H9 (cell line): ENCODE measurements at places on chromosomes 11 and 22.

GRCh38 chr11:65864706-65865471 lies 4.7 kb downstream of the MUS81 start:
- no peaks in the 10 kb centered on the region; the same call in 1 of the 2 replicates for H3K27me3 ChIP-seq
- H3K36me3 ChIP-seq = peaks cover 24% of the 10 kb centered on the region; the same call in 2 of the 3 replicates
- no peak for DNase-seq
- no peak overlapping the region for H3K27ac ChIP-seq
- H3K4me3 ChIP-seq = no peak overlapping the region; the same call in 2 of the 3 replicates

DNA sequence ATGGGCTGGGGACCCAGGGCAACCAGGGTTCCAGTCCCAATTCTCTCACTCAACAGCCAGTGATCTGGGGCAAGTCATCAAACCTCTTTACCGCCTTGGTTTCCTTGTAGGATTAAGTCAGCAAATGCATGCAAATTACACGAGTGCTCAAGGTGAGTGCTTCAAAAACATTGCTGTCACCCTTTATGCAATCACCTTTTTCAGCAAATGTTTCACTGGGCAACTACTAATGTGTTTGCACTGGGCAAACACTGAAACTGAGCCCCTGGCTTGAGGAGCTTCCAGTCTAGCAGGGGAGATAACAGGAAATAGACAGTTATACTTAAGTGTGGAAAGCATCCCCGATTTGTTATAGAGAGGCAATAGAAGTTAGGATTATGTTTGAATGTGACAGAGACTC lies 37.7 kb upstream of the DMC1 start:
- DNase-seq = no peak
- no peaks in the 10 kb centered on the region for H3K4me1 ChIP-seq
- peaks cover 4% of the 10 kb centered on the region; the same call in 1 of the 2 replicates for H3K36me3 ChIP-seq
- no peak overlapping the region for H3K4me3 ChIP-seq
- H3K27me3 ChIP-seq = no peaks in the 10 kb centered on the region
- no peak overlapping the region for H3K27ac ChIP-seq

GRCh38 chr11:75563978-75564552 lies 2.0 kb downstream of the SERPINH1 start:
- H3K27me3 ChIP-seq = no peaks in the 10 kb centered on the region
- H3K4me3 ChIP-seq = peak overlapping the region; percentile 96
- H3K4me1 ChIP-seq = peaks cover 14% of the 10 kb centered on the region
- peaks cover 38% of the 10 kb centered on the region for H3K36me3 ChIP-seq
- H3K27ac ChIP-seq = peak overlapping the region; percentile 72
- DNase-seq = peak; percentile 94

DNA sequence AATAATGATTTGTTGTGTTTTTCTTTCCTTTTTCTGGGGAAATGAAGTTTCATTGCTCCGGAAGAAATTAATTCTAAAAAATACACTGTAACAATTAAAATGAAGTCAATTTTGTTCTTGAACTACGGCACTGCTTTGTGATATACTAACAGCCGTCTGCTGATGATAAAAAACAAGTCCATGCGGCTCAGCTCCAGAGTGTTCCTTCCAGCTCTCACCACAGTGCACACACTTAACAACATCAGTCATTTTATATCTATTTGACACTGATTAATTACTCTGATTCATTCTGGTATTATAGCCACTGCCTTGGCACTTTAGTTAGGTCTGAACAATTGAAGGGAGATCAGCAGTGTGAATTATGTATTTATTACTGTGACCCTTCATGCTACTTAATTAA lies 97.4 kb upstream of the SLC6A5 start:
- H3K36me3 ChIP-seq = peaks cover 1% of the 10 kb centered on the region; the same call in 1 of the 3 replicates
- H3K27me3 ChIP-seq = no peaks in the 10 kb centered on the region
- H3K4me1 ChIP-seq = no peaks in the 10 kb centered on the region; the same call in 1 of the 2 replicates
- no peak for DNase-seq
- H3K27ac ChIP-seq = no peak overlapping the region

GRCh38 chr11:99424313-99425084 lies 403.8 kb downstream of the CNTN5 start:
- H3K4me1 ChIP-seq = peaks cover 6% of the 10 kb centered on the region; the same call in 1 of the 2 replicates
- H3K36me3 ChIP-seq = no peaks in the 10 kb centered on the region
- peak; percentile 42 for DNase-seq
- H3K27me3 ChIP-seq = peaks cover 9% of the 10 kb centered on the region; the same call in 1 of the 2 replicates

- no peak for DNase-seq
- H3K27me3 ChIP-seq = no peaks in the 10 kb centered on the region
- no peak overlapping the region for H3K4me3 ChIP-seq
- H3K36me3 ChIP-seq = no peaks in the 10 kb centered on the region
- H3K27ac ChIP-seq = no peak overlapping the region
Measured at GRCh38 chr11:13040969-13041561, 31.9 kb downstream of the RASSF10 start.

- no peaks in the 10 kb centered on the region for H3K27me3 ChIP-seq
- H3K4me1 ChIP-seq = no peaks in the 10 kb centered on the region
- H3K36me3 ChIP-seq = no peaks in the 10 kb centered on the region
- no peak overlapping the region for H3K27ac ChIP-seq
- no peak overlapping the region for H3K4me3 ChIP-seq
Measured at GRCh38 chr11:2164861-2165555, 4.0 kb upstream of the INS start.

DNA sequence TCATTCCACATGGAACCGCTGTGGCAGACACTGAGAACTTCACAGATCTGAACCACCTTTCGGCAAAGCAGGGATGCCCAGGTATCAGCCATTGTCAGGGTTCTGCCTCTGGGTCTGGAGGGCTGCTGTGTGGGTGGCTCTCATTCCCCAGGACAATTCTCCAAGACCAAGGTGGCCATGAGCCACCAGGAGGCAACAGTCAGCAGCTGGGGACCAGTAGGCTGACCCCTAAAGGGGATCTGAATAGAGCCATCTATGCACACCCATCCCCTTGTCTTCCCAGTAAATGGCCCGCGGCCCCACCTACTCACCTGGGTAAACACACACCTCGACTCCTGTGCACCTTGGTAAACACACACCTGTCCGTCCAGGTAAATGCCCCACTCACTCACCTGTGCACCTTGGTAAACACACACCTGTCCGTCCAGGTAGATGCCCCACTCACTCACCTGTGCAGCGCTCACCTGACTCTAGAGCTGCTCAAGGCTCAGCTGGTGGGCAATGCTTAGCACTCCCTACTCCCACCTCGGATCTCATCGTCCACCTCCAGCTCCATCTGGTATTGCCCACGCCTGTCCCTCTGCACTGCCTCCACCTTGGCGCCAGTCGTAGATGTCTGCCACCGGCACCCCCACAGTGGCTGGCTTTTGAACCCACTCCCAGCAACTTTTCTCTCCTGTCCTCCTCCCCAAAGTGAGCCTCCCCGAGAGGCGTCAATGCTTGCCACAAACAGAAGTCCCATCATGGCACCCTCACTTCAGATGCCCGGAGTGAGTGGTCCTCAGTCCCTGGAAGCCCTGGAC lies 10.2 kb downstream of the SLC25A1 start:
- peaks cover 4% of the 10 kb centered on the region; the same call in 1 of the 2 replicates for H3K27me3 ChIP-seq
- H3K27ac ChIP-seq = no peak overlapping the region
- peaks cover 4% of the 10 kb centered on the region; the same call in 1 of the 2 replicates for H3K36me3 ChIP-seq
- DNase-seq = peak; percentile 42
